ENCODE measurements at places on chromosomes 12 and 14.

DNA sequence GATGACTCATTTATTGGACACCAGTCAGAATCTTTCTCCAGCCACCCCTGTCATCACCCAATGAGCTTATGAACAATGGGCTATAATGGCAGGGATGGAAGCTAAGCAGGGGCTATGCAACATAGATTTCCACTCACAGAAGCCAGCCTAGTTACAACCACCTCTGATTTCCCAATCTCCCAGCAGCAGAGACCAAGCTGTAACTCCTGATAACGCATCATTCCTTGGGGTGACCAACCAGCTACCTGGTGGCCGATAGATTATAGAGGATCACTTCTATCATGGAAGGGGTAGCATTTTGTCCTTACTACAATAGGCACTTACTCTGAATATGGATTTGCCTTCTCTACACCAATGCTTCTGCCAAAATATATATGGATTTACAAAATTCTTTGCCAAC lies 302.3 kb upstream of the ATXN7L3B start:
- DNase-seq, result no peak

- no peak for DNase-seq
These were observed 66.0 kb downstream of the BMP4 start for GRCh38 chr14:53890611-53891101.

DNA sequence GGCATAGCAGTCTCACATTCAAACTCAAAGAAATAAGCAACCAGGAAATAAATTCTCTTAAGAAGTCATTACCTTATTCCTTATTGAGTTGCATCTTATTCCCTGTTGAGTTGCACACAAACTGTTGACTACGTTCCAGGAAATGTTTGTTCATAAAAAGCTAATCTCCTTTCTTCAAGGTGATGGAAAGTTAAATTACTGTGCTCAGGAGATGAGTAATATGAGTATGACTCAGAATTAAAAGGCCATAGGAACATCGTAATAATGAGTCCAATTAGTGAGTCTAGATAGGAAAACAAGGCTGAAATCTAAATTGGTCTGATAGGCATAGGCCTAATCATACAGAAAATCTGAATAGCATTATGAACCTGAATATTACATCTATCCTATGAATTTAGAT lies 203.1 kb downstream of the SLC2A13 start:
- no peak for DNase-seq

GRCh38 chr14:50559990-50560930 lies at the start of gene ATL1:
ATL1 (plus strand) TSS chr14:50560145; CDS start chr14:50560266, 121 bp downstream.
- DNase-seq, result peak; percentile 33

- no peak for DNase-seq
These were observed 41.0 kb downstream of the BDKRB1 start for GRCh38 chr14:96297000-96297399.

GRCh38 chr14:67409461-67409860 lies 2.5 kb downstream of the PLEK2 start:
- DNase-seq, result no peak

DNA sequence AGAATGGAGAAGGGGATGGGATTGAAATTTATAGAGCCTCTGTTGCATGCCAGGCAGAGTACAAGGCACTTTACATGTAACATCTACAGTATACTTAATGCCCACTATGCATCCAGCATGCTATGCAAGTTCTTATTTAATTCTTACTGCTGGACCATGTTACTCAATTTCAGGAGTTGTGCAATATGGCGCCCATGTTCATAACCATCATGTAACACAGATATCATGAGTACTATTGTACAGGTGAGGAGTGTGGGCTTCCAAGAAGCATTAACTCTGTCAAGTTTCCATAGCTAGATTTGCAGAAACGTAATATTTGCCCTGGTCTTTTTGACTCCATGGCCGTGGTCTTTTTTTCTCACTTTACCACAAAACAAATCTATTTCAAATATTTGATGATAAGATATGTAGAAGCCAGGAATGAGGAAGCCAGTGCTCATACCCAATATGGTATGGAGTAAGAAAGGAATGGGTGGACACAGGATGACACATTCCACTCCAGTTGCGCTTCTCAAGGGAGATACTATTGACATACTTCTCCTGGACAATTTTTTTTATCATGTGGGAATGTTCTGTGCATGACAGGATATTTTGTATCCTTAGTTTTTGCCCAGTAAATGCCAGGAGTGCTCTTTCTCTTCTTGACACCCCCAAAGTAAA lies 191.8 kb downstream of the C12orf75 start:
- DNase-seq, result no peak

DNA sequence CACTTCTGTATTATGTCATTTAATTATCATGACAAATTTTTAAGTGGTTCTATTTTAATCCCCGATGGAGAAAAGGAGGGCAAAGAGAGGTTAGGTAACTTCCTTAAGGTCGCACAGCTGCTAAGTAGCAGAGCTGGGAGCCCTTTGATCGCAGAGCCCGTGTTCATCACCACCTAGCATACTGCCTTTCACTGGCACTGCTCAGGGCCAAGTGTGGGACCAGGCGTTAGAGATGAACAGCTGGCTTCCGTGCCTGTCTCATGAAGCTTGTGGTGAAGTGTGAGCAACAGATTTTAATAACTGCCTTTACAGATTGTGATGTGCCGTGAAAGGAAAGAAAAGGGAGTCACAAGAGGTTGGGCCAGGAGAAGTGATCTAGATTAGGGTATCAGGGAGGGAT lies 273.6 kb downstream of the AKAP6 start:
- no peak for DNase-seq

DNA sequence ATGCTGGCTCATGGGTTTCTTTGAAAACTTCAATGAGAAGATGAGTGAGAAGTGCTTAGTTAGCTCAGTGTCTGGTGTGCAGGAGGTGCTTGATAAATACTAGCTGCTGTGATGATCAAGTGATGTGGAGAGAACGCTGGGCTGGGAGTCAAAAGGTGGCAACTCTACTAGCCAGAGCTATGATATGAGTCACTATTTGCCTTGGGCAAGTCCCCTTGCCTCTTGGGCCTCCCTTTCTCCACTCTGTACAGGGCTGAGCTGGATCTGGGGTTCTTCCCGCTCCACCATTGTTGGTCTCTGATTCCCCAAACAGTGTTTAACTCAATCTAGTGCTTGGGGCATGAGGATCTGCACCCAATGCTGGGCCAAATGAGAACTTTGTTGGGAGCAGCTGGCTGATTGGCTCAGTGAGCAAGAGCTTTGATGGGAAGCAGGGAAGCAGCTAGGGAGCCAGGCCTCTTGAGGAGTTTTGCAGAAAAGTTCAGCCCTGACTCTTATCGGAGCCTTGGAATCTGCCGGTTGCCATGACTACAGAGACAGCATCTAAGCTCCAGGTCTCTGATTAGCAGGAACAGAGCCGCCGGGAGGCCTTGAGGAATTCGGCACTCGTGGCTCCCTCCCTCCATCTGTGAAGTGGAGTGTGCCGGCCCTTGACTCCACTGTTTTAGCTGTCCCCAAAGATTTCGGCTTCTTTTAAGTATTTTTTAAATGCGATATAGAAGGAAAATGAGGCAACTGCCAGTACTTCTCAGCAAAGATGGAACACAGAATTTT lies 82.1 kb upstream of the HSPB8 start:
- no peak for DNase-seq

DNA sequence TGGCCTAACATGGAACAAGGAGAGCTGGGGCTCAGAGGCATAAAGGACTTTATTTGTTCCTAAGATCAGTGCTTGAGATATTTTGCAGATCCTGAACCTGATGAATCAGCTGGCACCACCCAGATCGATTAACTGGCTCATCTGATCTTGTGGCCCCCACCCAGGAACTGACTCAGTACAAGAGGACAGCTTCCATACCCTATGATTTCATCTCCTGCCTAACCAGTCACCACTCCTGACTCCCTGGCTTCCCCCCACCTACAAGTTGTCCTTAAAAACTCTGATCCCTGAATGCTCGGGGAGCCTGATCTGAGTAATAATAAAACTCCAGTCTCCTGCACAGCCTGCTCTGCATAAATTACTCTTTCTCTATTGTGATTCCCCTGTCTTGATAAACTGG lies 5.1 kb downstream of the C12orf56 start:
- DNase-seq, result no peak

DNA sequence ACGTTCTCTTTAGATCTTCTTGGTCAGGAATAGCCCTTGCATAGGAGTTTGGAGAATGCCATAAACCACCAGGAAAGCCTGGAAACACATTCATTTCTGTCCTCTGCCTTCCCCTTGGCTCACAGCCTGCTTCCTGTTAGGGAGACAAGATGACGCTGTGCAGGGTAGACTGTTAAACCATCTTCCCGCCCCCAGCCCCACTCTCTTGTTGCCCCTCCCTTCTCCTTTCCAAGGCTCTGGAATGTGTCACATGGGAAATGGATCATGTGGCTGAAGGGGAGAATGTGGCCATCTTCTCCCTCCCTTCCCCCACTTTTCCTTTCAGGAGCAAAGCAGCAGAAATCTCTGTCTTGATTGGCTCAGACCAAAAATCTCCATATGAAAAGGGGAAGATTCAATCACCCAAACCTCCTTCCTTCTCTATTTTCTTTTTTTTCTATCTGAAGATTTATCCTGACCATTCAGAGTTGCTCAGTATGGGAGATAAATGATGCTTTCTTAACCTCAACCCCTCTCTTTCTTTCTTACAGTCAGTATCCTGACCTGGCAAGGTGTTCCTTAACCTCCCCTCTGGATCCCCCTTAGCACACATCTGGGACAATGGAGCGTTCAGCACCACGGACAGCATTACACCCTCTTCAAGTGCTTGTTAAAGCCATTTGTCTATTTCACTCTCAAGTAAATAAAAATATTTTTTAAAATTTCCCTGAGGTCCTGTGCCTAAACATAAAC lies 11.4 kb downstream of the GPR19 start:
- DNase-seq, result no peak

DNA sequence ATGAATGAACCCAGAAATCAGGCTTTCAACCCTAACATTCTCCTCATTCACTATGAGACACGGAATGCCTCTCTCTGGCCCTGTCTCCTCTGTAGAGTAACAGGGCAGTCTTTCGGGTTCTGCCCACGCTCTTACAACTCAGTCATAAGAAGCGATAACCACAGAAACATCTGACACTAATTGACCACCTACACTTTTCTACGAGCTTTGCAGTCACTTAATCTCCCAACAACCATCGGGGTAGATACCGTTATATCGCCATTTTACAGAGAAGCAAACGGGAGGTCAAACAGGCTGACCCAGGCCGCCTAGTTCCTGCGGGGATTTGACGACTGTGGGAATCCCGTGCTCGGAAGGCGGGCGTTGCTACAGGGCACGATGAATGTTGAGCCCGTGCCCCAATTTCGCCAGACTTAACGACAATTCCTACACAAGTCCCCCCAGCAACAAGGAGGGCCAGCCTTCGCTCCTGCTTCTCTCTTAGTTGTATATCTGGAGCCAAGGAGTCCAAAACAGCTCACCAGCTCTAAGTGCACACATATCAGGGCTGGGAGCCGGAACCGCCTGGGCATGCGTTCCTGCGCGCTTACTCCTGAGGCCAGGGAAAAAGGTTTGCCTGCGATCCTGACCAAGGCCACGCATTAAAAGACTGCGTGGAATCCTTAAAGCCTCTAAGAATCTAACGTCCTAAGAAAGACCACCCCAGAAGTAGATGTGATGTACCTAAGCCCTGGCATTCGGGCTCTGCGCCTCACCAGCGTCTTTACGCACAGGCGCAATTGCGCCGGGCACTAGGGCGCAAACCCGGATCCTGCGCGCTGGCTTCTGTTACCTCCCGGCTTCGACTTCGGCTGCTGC lies 38.7 kb upstream of the TBX5 start:
- no peak for DNase-seq

GRCh38 chr12:116090516-116090915 lies 187.0 kb downstream of the MED13L start:
- no peak for DNase-seq

GRCh38 chr12:102430661-102431060 lies 49.7 kb downstream of the IGF1 start:
- no peak for DNase-seq

DNA sequence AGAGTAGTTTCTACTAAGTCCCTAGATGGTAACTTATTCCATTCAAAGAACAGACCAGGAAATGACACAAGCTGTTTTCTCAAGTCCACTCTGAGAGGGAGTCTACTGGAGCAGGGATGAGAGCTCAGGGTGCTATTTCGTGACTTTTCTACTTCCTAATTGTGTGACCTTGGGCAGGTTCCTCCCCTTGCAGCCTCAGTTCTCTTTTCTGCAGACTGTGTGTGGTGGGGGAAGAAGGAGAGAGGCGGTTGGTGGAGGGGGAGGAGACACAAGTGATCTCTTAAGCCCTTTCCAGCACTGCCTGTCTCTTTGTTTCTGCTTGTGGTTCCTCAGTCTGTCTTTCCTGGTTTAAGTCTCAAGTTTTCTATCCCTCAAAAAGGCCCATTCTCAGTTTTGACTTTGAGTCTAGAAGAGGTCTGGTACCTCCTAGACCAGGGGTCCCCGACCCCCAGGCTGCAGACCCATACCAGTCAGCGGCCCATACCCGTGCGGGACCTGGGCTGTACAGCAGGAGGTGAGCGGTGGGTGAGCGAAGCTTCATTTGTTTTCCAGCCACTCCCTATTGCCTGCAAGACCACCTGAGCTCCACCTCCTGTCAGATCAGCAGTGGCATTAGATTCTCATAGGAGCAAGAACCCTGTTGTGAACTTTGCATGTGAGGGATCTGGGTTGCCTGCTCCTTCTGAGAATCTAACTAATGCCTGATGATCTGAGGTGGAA lies 10.7 kb downstream of the FGF6 start:
- no peak for DNase-seq

- no peak for DNase-seq
These were observed 378.0 kb upstream of the DDHD1 start for GRCh38 chr14:53531156-53531555.

DNA sequence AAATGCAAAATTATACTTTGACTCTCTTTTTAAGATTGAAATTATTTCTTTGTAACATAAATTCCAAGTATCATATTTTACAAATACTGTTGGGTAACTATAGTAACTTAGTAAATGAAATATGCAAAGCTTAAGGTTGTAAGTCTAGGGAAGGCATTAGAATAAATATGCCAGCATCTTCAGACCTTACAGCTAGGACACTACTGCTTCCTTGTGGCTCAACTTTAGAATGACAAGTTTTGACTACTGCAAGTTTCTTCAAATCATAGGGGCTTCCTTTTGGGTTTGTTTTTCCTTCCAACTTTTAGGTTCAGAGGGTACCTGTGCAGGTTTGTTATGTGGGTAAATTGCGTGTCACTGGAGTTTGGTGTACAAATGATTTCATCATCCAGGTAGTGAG lies 17.7 kb upstream of the ANP32D start:
- no peak for DNase-seq

GRCh38 chr12:96420277-96420835 lies 20.1 kb upstream of the CDK17 start:
- DNase-seq, result no peak

- DNase-seq, result no peak
These were observed 31.9 kb downstream of the FOS start for GRCh38 chr14:75310295-75311111.

DNA sequence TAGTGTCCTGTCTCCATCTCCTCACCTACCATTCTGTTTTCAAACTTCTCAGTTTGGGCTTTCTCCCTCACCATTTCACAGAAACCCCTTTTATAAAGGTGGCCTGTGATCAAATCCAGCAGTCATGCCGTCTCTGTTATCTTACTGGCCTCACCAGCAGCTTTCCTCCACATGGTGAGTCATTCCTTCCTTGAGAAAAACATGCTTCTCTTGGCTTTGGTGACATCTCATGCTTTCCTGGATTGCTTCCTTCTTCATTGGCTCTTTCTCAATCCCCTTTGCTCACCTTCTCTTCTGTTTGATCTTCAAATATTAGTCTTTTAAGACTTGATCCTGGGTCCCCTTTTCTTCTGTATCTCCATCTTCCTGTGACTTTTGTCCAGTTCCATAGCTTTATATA lies 164.9 kb downstream of the ANO4 start:
- DNase-seq, result no peak

GRCh38 chr12:55745361-55746173 lies 2.6 kb downstream of the GDF11 start:
- peak; percentile 56 for DNase-seq
